Thoracic aorta (tissue), 2 donors: ENCODE measurements at places on chromosomes 3 and 15.

GRCh38 chr3:66354001-66354400 is 133.2 kb downstream of the SLC25A26 start:
- DNase-seq: no peak

GRCh38 chr15:38740206-38740605 is 175.6 kb upstream of the RASGRP1 start:
- no peak for DNase-seq

GRCh38 chr3:50212502-50212901 is 7.4 kb downstream of the SLC38A3 start:
- no peak for DNase-seq

DNA sequence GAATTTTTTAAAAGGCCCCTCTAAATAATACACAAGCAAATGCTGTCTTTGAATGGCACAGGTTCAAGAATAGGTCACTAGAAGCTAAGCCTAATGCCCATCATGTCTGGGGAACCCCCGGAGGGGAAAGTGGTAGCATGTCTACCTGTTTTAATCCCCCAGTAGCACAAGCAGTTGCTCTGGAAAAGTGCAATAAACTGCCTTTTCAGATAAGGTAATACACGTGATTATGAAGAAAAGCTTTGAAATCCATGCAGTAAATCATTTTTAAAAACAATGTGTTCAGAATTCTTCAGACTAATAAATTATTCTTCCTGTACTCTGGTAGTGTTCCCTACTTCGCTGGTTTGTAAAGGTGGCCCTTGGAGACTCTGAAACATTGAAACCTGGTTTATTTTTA is 922.2 kb downstream of the ROBO1 start:
- DNase-seq: no peak

DNA sequence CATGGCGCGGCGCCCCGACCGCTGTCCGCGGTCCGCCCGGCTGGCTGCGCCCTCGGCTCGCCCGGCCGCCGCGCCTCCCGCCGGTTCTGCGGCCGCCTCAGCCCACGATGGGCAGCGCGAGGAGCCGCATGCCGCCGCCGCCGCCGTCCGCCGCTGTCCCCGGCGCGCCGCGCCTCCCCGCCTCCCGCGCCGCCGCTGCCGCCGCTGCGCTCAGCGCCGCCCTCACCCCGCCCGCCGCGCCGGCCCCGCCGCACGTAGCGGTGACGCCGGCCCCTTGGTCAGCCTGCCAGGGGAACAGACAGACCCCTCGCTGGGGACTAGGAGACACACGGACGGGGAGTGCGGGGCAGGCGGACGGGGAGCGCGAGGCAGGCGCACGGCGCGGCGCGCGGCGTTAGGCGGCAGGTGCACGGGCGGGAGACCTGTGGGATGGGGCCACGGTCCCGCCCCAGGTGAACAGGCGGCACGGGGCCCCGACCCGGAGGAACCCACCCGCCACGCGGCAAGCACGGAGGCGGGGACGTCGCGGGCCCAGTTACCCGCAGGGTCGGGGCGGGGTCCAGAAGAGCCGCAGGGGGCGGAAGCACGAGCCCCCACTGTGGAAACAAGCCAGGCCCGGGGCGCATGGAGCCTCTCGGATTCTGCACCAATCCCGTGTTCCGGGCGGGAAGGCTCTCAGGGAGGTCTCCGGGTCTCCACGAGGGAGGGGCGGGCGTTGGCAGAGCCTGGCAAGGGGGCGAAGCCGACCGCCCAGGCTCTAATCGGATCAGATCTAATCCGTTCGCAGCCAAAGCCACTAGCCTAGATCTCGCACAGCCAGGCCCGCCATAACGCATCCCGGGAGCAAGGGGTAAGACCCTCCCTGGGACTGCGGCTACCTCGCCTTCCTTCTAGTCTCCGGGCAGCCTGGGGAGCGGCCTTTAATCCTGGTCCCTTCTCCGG is at the start of gene CSPG5:
TSS of gene CSPG5 (minus strand) at position 175 of the 942 bp plus-strand sequence. CDS start at position 3, 172 bp downstream.
- no peak for DNase-seq

- DNase-seq: no peak
Observed at GRCh38 chr3:195098741-195099525, 172.0 kb downstream of the XXYLT1 start.

DNA sequence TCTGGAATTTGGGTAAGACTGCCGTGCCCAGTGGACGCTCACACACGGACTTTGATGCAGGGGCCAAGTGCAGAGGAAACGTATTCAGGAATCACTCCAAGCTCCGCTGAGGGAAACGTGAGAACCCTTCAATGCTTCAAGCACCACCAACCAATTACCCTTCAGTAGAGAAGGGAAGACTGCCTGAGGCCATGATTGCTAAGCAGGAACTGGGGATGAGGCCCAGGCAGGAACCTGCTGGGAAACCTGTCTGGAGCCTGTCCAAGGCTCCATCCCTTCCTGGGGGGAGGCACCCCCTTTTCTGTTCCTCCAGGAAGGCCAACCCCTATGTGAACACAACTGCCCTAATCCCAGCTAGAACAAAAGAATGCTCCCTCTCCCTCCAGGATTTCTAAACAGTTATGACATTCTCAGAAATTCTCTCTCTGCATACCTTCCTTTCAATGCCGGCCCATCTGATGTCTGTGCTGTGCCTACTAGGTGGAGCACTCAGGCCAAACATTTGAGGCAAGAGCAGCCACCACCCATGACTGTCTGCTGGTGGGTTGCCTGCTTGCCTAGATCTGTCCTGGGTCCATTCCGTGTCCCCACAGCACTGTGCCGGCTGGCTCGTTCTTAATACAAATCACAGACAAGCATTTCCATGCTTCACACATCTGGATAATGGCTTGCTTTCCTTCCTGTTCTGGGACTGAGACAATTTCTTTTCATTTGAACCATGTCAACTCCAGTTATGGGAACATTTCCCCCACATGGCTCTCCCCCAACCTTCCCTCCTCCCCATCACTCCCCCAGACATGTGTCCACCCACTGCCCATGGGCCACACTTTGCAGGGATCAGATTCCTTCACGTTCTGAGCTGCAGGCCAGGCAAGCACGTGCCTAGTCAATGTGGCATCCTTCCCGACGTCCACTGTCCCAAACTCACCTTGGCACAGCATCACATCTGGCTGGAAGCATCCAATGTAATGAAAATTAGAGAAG is 149.4 kb downstream of the ADAMTS17 start:
- no peak for DNase-seq

GRCh38 chr15:29216955-29217354 is 52.7 kb downstream of the NSMCE3 start:
- no peak for DNase-seq

GRCh38 chr3:119608405-119609000 is 10.8 kb downstream of the PLA1A start:
- no peak for DNase-seq

DNA sequence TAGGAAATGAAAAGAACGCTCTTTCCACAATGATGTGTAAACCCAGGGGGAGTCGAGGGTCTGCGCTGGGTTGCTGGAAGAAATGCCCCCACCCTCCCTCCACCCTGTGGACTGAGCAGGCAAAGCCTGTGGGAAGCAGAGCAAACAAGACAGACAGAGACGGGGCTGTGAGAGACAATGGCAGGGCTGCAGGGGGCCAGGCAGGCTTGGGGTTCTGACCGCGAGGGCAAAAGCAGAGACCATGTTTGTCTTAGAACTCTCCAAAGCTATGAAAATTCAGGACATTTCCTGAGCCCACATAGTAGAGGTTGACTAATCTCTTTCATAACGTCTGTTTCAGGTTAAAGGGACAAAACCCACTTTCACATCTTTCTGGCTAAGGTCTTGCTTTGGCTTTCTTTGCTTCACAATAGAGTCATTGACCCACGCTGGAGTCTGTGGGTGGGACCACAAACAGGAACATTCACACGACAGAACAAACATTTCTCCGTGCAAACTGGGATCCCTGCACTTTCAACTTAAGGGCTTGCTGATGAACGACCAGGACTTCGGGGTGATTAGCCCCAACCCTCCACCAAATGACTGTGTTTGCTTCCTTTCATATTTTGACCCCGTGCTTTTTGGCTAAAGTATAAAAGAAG is 156.0 kb upstream of the TPM1 start:
- DNase-seq: no peak

DNA sequence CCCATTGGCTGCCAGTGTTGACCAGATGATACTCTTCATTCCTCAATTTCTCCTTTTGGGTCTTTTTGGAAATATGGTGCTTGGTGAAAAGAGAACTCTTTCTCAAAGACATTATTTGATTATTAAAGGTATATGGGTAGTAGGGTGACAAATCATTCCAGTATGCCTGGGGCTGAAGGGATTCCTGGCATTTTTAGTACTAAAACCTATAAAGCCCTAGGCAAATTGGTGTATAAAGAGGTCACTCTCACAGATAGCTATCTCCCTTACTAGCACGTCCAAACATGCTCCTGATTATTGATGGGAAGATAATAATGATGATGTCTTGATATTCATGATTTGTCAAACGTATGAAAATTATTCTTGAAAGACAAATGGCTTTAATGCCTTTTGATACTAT is 1.1 kb downstream of the GABRR3 start:
- no peak for DNase-seq

DNA sequence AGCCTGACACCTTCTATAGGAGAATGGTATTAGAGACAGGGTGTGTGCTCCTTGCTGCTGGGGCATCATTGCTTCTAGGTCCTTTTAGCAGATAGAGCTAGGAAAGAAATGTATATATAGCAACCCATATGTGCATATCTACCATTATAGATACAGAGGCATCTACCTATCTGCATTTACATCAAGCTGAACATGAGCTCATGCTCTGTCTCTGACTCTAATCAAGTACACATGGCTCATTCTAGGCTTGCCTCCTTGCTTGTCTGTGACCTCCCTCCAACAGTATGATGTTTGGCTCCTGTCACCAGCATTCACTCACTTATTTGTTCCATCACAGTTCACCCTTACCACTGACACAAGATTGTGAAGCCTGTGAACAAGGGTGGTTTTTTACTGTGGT is 133.4 kb downstream of the EEFSEC start:
- no peak for DNase-seq

- DNase-seq: no peak
Observed at GRCh38 chr3:115624029-115624741, 875 bp downstream of the GAP43 start.

GRCh38 chr3:182041668-182042291 is 330.1 kb downstream of the SOX2 start:
- no peak for DNase-seq

DNA sequence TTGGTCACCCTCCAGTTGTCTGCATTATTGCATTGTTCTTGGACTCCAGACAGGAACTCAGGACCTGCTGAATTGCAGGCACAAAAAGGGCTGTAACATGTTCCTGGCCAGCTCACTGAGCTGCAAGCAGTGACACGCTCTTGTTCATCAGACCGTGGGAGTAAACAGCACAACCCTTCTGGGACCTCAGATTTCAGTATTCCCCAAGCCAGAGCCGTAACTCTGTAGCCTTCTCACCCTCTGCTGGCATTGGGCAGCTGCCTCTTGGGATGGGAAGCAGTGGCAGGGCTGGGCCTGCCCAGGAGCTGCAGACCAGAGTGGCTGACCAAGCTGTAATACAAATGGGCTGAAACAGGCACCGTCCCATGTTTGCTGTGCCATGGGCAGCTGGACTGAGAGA is 607.1 kb upstream of the BCHE start:
- no peak for DNase-seq

DNA sequence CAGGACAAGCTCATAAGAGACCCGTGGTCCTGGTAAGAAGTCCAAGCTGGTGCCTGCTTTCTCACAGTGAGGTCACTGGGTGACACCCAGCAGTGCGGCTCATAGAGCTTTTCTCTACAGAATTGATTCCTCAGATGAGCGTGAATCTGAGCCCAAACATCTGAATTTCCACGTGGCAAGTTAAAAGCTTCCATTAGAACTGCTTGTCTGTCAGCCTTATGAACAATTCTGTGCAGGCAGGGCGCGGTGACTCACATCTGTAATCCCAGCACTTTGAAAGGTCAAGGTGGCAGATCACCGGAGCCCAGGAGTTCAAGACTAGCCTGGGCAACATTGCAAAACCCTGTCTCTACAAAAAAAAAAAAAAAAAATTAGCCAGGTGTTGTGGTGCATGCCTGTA is 113.1 kb upstream of the ABHD17C start:
- DNase-seq: no peak

GRCh38 chr15:98648654-98649471 is 524 bp downstream of the IGF1R start:
- DNase-seq: no peak

GRCh38 chr15:63018639-63019038 is 23.9 kb upstream of the TPM1 start:
- DNase-seq: no peak

DNA sequence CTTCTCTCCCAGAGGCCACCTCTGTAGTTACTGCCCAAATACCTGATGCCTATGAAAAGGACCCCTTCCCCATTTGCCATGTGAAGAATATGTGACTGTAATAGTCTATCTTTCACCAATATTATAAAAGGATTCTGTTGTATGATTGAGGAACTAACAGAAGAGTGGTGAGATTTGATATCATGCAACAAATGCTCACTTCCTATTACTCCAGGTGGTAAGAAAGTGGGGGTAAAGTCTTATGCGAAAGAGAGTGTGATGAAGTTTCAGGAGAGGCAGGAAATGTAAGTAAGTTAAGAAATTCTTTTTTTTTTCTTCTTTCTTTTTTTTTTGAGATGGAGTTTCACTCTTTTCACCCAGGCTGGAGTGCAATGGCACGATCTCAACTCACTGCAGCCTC is 24.4 kb upstream of the RAP2B start:
- DNase-seq: no peak

DNA sequence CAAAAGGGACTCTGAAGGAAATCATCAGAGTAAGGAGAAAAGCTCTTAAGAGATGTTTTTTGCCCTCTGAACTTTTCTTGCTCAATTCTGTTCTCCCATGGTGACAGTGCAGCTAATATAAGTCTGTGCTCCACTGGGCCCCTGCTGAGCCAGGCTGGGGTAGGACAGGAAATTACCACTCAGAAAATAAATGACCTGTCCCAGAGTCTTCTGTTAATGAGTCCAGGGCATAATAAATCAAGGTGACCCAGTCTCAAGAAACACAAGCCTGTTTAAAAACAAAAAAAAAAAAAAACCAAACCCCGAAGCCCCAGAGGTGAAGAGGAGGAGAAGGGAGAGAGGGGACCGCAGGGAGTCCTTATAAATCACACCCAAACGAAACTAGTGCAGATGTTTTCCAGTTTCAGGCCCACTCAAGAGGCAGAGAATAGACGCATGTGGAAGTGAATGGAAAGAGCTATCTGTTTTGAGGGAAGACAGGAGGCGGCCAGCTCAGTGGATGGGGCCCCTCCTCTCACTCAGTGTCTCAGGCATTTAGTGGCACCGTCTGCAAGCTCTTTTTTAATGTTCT is 59.8 kb upstream of the BOC start:
- no peak for DNase-seq

- no peak for DNase-seq
Observed at GRCh38 chr15:77759896-77760592, 127.3 kb upstream of the LINGO1 start.

DNA sequence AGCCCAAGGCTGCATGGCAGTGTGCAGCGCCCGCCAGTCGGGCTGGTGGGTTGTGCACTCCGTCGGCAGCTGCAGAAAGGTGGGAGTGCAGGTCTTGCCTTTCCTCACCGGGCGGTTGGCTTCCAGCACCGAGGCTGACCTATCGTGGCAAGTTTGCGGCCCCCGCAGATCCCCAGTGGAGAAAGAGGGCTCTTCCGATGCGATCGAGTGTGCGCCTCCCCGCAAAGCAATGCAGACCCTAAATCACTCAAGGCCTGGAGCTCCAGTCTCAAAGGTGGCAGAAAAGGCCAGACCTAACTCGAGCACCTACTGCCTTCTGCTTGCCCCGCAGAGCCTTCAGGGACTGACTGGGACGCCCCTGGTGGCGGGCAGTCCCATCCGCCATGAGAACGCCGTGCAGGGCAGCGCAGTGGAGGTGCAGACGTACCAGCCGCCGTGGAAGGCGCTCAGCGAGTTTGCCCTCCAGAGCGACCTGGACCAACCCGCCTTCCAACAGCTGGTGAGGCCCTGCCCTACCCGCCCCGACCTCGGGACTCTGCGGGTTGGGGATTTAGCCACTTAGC is 4.3 kb downstream of the ISL2 start:
- DNase-seq: no peak

- no peak for DNase-seq
Observed at GRCh38 chr3:120931593-120931992, 23.6 kb downstream of the STXBP5L start.
